ENCODE measurements at places on chromosomes 5 and 9.

DNA sequence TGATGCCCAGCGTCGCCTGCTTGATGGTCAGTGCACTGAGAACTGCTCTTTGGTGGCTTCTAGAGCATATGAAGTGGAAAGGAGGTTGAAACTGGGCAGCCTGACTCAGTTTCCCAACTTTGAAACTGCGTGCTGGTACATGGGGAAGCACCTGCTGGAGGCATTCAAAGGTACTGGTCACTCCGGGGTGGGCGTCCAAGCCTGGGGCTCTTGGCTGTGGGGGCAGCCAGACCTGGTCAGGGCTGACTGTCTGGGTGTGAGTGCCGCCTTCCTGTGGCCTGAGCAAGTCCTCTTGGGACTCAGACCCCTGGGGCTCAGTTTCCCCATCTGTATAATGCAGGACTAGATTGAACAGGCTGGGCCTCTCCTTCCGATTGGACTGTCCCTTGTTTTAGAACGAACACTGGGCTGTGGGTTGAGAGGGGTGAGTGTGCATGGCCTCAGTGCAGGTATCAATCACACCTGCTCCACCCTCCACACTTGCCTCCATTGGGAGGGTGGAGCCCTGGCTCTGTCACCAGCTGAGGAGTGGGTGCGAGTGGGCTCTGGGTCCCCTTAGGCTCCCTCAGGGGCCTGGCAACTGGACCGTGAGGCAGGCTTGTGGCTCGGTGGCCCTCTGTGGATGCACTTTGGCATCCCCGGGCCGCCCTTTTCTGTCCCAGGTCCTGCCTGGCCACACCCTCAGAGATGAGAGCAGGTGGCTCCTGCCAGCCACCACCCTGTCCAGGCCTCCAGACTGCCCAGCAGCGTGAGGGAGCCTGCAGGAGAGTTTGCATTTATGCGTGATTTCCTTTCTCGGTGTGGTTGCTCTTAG is 80.2 kb downstream of the PHF2 start:
- no peak for DNase-seq

- DNase-seq, result no peak
Measured at GRCh38 chr9:79325501-79325900, 246.3 kb upstream of the TLE4 start.

- no peak for DNase-seq
Measured at GRCh38 chr9:86868616-86869015, 78.7 kb downstream of the GAS1 start.

DNA sequence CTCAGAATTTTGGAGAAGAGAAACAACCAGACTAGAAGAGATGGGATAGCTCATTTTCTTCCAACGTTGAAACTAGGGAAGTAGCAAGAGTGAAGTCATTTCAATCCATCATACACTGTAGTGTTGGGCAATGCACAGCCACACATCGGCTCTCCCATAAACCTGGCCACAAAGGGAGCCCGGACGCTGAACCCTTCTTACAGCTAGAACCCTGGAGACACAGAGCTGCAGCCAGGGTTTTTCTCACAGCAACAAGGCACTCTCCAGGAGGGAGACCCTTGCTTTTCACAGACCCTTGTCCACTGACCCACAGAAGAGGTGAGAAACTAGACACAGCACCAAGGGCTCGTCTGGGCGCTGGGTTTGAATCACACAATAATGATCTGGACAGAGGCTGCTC is 101.4 kb upstream of the FSTL4 start:
- DNase-seq, result no peak

DNA sequence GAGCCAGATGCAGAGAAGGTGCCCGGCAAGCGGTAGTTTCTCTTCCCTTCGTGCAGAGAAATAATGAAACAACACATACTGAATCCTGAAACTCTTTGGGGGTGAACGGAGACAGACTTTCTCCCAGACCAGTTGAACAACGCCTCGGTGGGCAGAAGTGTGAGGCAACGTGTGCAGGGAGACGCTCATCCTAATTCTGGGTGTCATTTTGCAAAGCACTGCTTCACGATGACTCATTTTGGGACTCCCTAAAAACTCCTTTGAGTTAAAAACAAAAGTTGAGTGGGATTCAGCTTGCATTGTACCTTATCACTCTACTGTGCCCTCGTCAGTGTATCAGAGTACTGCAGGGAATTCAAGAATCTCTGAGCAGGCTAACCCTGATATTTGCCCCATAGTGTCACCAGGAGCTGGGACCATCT is 3.5 kb upstream of the NEK6 start:
- no peak for DNase-seq
